ENCODE measurements at places on chromosomes 3 and 15. TPM values are rescaled to one million over a fixed set of nuclear protein-coding genes. Genes with fewer than 3 reads are reported as not detected.

DNA sequence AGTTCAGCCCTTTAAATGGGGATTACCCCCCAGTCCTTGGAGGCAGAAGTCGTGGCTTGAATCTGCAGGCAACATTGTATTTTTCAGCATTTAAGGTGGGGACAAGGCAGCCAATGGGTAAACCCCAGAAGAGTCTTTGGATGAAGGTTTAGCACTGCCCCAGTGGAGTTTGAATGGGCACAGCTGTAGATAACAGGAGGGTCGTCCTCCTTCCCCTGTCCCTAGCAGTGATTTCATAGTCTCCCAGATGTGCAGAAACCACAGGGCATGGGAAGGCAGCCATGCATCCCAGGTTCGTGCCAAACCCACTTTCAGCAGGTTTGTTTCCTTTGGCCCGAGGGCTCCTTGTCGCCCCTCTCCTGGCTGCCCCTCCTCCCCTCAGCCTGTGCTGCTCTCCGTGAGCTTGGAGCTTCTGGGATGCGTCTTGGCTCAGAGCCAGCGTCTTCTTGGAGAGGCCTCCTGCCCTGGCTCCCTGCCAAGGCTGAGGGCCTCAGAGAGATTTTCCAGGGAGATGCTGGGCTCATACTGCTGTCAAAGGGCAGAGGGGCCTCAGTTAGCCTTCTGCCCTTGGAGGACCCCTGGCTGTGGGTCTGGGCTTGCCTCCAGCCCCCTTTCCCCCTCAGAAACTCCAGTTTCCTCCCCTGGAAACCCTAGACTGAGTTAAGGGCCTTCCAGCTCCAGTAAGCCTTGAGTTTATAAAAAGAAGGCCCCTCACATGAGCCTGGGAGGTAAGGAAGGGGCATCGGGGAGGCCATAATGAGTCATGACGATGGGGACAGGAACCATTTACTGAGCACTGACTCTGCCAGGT, 48.9 kb upstream of the POLG start:
- no peak for DNase-seq

Gene DPPA2
- total RNA-seq, result not detected

- no peak for DNase-seq
Measured at GRCh38 chr3:100463002-100463401, 29.4 kb upstream of the TMEM45A start.

GRCh38 chr15:25859838-25860645, 3.1 kb downstream of the ATP10A start:
- no peak for DNase-seq

- no peak for DNase-seq
Measured at GRCh38 chr3:18369551-18370185, 55.5 kb downstream of the SATB1 start.

DNA sequence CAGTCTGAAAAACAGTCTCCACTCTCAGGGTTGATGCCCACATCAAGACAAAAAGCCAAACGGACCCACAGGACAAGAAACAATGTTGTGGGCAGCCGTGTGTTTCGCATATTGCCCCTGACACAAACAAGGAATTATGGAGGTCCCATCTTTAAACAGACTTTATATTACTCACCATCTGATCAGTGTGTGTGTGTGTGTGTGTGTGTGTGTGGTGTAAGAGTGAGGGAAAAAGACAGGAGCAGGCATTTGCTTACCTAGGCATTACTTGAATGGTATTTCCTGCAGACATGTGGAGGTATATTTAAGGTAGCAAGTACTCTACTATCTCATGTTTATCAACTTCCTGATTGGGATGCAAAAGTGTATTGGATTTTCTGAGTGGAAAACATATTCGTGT, 136.3 kb downstream of the TMCO5A start:
- no peak for DNase-seq

GRCh38 chr15:74417225-74417624, 16.5 kb downstream of the SEMA7A start:
- DNase-seq, result no peak

DNA sequence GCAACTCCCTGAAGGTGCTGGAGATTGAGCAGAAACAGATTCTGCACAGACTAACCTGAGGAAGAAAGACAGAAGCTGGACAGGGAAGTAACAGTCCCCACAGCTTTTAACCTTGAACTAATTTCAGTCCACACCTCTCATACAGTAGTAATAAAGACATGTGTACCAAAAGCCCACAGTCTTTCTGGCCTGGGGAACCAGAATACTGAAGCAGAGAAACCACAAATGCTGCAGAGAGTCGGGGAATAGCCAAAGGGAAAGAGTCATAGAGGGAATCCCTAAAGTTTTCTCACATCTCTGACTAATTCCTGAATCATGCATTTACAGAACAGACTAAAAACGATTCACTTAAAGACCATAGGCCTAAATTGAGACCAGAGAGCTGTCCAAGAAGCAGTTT, 503.4 kb upstream of the NECTIN3 start:
- no peak for DNase-seq

GRCh38 chr3:128345196-128345595, 121.5 kb downstream of the DNAJB8 start:
- no peak for DNase-seq

Gene DNAJC19
- 80.1 TPM for total RNA-seq

- no peak for DNase-seq
Measured at GRCh38 chr3:57060089-57060821, at the start of gene SPATA12. Gene SPATA12 (plus strand): TSS chr3:57060664. CDS start chr3:57073695, 13,031 bp downstream.

Gene KLHL6
- 26.6 TPM for total RNA-seq

DNA sequence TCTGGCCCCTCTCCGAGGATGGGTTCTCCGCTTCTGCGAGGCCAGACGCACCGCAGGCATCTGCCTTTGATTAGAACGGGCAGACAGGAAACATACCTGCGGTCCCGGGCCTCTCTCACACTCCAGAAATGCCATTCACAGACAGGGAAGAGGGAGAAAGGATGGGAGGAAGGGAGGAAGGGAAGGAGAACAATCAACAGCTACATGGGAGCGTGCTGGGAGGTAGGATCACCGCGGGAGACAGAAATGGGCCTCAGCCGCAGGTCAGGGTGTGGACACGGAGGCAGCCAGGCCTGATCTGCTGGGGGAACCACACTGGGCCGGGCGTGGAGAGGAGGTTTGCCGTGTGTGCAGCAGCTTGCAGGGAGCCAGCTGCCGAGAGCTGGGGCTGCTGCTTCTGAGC, 90.7 kb upstream of the RGMA start:
- DNase-seq, result no peak

Gene HACD2
- total RNA-seq, result 30.7 TPM

Gene ANKRD34C
- not detected for total RNA-seq

GRCh38 chr15:86362555-86362954, 282.9 kb downstream of the AGBL1 start:
- DNase-seq, result no peak

GRCh38 chr3:112437146-112438022, 61.9 kb downstream of the BTLA start:
- DNase-seq, result no peak

DNA sequence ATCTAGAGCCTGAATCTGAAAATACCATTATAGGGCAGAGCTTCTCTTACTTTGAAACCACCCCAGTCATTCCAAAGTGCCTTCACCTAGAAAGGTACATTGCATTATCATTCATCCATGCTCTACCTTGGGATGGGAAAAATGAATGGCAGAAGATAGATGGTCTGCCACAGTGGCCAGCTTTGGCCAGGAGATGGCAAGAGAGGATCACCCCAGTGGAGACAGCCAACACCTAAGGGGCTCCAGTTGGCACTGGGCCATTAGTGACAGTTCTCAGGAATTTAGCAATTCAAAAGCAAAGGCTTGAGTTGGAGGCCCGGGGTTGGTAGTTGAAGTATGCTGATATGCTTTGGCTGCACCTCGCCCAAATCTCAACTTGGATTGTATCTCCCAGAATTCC, 253.6 kb upstream of the MRPL3 start:
- no peak for DNase-seq

- no peak for DNase-seq
Measured at GRCh38 chr15:85886309-85886811, 91.6 kb upstream of the KLHL25 start.

DNA sequence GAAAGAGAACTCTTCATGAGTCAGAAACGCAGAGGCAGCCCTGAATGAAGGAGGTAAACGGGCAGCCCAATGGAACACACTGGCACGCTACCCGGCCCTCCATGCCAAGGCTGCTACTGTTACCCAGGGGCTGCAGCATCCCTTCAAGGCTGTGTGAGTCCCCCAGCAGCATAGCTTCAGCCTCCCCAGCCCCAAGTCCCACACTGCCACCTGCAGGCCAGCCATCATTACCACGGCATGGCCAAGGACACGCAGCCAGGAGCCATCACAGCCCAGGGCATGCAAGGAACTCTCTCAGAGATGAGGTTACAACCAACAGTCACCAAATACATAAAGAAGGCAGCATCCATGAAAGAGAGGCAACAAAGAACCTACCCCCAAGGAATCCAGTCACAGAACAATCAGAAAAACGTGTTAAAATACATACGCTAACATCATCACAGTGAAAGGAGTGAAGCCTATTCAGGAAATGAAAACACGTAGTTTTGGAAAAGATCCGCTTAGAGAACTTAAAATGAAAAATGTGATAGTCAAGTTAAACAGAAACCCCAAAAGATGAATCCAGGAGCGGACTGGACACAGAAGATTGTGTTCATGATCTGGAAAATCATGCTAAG, 22.4 kb downstream of the PLA2G4F start:
- DNase-seq, result peak; percentile 64

DNA sequence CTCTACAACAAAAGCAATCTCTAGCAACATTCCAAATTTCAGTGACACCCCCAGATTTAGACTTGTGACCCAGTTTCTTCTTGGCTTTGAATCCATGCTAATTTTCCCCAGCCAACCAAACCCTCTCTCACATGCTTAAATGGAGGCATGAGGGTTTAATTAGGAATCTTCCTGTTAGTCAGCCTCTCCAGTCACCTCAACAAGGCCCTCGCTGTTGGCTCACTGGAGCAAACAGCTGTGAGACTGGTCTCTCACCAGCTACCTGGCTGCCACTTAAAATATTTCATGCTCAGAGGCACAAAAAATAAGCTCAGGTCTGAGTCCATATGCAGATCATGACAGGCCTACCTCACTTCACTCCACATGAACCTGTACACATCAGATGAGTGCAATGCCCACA, 630.4 kb upstream of the ADAMTS9 start:
- no peak for DNase-seq

- no peak for DNase-seq
Measured at GRCh38 chr3:178318941-178319816, 217.1 kb upstream of the KCNMB2 start.

DNA sequence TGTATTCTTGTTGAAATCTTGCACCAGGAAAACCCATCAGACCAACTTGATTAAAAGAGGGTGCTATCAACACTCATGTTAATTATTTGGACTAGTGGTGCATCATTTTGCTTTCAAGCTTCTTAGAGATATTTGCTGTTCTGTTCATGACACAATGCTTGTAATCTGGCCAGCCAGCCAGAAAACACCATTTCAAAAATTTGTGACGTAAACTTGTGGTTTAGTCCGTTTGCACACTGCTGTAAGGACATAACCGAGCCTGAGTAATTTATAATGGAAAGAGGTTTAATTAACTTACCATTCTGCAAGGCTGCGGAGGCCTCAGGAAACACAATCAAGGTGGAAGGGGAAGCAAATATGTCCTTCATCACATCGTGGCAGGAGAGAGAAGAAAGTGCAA, 374.3 kb upstream of the TGFBR2 start:
- no peak for DNase-seq

GRCh38 chr15:70194266-70194665, 96.5 kb upstream of the TLE3 start:
- no peak for DNase-seq
